CD4-positive, alpha-beta T cell treated with Interleukin-4 for 1 hour (primary cell): ENCODE measurements at places on chromosomes 4 and X.

DNA sequence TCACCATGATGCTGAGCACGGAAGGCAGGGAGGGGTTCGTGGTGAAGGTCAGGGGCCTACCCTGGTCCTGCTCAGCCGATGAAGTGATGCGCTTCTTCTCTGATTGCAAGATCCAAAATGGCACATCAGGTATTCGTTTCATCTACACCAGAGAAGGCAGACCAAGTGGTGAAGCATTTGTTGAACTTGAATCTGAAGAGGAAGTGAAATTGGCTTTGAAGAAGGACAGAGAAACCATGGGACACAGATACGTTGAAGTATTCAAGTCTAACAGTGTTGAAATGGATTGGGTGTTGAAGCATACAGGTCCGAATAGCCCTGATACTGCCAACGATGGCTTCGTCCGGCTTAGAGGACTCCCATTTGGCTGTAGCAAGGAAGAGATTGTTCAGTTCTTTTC is 4.0 kb downstream of the HNRNPH2 start:
- DNase-seq, result no peak

- DNase-seq, result no peak
Measured at GRCh38 chr4:68180849-68181526, 51.3 kb upstream of the TMPRSS11F start.

GRCh38 chrX:100994352-100995281 is 25.1 kb downstream of the ARL13A start:
- no peak for DNase-seq

DNA sequence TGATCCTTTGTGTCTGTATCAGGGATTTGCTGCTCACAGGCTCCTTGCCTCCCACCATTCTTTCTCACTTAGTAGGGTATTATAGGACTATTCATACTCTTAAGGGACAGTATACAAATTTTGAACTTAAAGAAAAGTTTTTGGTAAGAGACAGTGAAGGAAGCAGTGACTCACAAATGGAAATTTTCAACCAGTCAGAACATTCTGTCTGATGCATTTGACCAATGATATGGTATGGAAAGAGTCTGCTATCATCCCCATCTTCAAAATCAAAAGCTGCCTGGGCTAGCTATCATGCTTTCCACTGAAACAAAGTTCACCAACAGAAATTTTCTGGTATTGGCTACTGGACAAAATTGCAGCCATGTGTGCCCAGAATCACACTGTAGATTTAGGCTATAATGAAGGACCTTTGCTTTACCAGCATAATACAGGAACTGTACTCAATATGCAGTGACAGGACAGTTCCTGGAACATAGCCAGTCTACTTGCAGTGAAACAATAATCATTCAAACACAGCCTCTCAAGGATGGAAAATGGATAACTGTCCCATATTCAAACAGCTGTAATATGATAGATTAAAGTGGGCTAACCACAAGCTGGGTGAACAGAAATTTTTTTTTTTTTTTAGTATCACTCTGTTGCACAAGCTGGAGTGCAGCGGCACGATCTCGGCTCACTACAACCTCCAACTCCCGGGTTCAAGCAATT is 109.0 kb upstream of the ACSL4 start:
- no peak for DNase-seq

GRCh38 chr4:87250294-87250693 is 29.9 kb upstream of the KLHL8 start:
- no peak for DNase-seq

- no peak for DNase-seq
Measured at GRCh38 chr4:38531141-38531727, 132.8 kb upstream of the KLF3 start.

- DNase-seq, result no peak
Measured at GRCh38 chrX:47658301-47658683, 688 bp downstream of the UXT start.

DNA sequence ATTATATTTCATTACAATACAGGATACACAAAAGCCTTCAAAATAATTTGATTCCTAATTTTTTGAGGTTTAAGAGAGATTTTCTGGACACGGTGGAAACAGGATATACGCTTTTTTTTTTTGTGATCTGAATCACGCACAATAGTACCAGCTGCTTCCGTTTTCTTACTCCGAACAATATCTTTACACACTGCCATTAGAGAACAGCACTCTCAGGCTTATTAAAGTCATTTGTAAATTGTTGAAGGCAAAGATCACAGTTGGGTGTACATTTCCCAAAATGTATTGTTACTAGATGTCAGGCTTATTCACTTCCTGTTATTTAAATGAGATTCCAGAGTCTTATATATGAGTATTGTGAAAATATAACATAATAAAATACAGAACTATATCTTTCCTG is 71.5 kb downstream of the TMEM47 start:
- no peak for DNase-seq

- DNase-seq, result no peak
Measured at GRCh38 chr4:147833254-147833653, 101.4 kb downstream of the ARHGAP10 start.

- DNase-seq, result no peak
Measured at GRCh38 chrX:70208479-70208878, 26.0 kb upstream of the AWAT1 start.

DNA sequence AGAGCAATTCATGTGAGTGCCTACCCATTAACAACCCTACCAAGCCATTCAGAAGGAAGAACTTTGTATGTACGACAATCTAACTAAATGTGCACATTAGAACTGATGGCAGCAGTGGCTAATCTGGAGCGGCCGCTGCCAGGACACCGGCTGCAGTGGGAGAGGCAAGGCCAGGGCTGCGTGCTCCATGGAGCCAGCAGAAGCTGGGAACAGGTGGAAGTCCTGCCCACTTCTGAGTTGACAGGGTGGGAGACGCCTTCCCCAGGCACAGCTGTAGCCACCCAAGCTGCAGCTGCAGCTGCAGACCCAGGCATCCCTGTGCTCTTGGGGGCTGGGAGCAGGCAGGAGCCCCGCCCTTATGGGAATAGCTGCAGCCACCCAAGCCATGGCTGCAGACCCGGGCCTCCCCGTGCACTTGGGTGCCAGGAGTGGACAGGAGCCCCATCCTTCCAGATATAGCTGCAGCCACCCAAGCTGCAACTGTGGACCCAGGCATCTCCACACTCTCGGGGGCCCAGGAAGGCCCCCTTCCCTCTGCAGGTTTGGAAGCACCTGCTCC is 79.1 kb upstream of the DDX60 start:
- no peak for DNase-seq

- DNase-seq, result no peak
Measured at GRCh38 chrX:154091678-154092077, 5.8 kb downstream of the MECP2 start.

- no peak for DNase-seq
Measured at GRCh38 chr4:48195374-48195773, 61.3 kb upstream of the TXK start.

DNA sequence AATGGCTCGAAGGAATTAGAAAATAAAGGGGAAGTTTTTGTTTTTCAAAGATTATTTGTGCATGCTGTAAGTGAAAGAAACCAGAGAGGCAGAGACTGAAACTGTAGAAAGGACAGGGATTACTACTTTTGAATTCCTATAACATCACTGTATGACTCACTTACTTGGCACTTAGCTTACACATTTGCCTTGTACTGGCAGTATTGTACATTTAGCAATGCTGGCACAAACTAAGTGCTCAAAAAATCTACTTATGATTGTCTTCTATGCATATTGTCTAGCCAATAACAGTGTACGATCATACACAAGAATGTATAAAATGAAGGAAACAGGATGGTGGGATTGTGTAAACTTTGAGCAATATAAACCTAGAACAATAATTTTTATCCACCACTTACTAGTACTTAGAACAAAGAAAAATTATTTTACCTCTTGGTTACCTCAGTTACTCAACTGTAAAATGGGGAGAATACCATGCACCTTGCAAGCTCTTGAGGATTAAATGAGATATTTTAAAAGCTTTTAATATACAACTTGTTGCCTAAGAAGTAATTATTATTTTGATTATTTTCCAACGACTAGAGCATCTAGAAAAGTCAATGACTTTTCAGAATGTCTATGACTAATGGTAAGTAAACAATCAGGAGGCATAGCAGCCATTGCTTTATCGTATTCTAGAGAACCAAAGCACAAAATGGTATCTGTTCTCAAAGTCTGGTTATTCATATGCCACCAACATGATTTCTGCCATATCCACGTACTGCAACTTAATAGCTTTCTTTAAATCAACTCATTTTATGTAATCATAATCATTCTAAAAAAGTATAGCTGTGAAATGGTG is 4.7 kb downstream of the FAM120C start:
- DNase-seq, result no peak

DNA sequence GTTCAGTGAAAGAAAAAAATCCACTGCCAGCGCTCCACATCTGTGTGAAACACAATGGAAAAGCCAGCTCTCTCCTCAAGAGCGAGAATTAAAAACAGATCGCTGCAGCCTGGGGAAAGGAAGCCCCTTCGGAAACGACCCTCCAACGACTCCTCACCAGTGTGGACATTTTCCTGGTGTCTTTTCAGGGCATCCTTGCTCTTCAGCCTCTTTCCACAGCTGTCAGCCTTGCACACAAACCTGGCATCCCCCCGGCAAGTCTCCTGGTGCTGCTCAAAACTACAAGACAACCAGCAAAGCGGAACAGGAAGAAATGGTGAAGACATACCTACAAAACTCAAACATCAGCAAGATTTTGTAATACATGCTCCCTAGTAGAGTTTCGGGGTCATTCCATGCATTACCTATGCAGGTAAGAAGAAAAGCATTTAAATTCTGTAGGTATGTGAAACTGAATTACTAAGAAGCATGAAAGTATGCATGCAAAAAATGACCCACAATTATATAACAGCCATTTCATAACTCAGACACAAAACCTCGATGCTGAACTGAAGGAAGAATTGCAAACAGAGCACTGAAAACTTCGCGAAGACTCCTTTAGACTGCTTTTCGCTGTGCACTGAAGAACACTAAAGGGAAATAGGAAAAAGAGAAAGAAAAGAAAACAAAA is 106.1 kb downstream of the PRDM5 start:
- DNase-seq, result no peak

GRCh38 chr4:112073181-112073580 is 72.1 kb upstream of the FAM241A start:
- no peak for DNase-seq

- no peak for DNase-seq
Measured at GRCh38 chrX:15127010-15127409, 142.9 kb downstream of the ASB9 start.
